ENCODE measurements at places on chromosomes 7 and 10.

DNA sequence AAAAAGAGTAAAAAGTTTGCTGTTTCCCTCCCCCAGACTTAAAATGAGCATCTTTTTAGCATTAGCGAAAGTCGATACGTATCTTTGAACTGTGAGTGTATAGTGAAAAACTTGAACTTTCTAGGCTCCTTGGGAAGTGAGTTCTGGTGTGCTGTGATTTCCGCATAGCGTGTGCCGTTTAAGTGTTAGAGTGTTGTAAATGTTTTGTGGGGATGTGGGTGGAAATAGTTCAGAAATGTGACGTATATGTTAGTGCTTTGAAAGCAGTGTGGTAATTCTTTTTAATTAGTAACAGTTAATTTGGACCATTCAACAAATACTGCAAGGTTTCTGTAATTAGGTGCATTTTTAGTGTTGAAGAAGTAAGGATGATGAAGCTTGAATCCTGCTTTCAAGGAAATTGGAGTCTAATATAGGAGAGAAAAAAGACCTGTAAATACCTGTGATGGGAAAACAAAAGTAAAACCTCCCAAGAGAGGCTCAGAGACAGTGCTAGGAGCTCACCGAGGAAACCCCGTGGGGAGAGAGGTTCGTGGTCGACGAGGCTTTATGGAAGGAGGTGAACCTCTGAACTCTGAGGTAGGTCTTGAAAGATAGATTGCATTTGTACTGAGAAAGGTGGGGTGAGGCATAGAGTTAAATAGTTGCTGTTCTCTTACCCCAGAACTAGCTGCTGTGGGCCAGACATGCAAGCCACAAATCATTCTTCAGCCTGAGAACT lies 40.8 kb downstream of the RBM33 start:
- DNase-seq = no peak

GRCh38 chr7:5333121-5334045 lies 50.6 kb downstream of the SLC29A4 start:
- no peak for DNase-seq

- DNase-seq = no peak
Measured at GRCh38 chr7:154817224-154817896, 185.6 kb downstream of the PAXIP1 start.

DNA sequence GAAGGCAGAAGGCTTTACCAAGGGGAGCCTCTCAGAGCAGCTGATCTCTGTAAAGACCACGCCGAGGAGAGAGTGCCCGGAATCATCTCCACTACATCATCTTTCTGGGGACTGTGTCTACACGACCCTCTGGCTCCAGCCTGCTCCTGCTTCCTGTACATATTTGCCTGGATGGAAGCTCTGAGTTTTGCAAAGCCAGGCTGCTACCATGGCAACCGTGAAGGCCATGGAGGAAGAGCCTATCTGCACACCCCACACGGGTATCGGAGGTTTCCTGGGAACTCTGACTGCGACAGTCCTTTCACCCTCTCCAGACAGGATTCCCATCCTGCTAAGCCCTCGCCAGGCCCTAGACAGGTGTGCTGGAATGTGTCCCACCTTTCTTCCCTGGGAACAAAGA lies 83.4 kb upstream of the TNRC18 start:
- DNase-seq = no peak

DNA sequence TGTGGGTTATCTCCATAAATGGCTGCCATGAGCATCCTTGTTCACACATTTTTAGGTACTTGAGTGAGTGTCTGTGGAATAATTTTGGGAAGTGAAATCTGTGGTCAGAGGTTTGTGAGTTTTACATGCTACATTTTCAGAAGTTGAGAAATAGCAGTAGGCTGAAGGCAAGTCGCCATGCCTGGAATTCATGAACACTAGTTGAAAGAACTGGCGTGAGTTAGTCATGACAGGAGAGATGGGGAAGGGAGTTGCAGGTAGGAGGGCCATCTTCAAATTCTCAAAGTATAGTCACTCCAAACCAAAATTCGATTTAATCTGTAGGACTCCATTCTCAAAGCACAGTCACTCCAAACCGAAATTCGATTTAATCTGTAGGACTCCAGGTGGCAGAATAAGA lies 89.6 kb downstream of the EGFR start:
- DNase-seq = no peak

GRCh38 chr10:44966129-44966815 lies 6.7 kb downstream of the RASSF4 start:
- no peak for DNase-seq

DNA sequence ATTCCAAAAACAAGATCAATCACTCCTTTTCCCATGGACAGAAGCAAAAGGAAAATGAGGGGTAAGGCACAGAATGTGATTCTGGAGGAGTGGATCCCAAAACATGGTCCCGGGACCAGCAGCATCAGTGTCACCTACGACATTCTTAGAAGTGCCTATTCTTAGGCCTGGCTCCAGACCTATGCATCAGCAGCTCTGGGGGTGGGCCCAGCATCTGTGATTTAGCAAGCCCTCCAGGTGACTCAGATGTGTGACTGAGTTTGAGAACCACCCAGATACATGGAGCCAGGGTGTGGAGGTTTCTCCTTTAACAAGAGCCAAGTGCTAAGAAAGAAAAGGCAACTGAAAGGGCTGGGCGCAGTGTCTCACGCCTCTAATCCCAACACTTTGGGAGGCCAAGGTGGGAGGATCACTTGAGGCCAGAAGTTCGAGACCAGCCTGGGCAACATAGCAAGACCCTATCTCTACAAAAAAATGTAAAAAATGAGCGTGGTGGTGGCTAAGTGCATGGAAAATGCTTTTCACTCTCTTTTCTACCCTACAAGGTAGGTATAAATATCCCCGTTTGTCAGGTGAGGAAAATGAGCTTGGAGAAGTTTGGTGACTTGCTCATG lies 17.1 kb upstream of the ARPC1A start:
- no peak for DNase-seq

DNA sequence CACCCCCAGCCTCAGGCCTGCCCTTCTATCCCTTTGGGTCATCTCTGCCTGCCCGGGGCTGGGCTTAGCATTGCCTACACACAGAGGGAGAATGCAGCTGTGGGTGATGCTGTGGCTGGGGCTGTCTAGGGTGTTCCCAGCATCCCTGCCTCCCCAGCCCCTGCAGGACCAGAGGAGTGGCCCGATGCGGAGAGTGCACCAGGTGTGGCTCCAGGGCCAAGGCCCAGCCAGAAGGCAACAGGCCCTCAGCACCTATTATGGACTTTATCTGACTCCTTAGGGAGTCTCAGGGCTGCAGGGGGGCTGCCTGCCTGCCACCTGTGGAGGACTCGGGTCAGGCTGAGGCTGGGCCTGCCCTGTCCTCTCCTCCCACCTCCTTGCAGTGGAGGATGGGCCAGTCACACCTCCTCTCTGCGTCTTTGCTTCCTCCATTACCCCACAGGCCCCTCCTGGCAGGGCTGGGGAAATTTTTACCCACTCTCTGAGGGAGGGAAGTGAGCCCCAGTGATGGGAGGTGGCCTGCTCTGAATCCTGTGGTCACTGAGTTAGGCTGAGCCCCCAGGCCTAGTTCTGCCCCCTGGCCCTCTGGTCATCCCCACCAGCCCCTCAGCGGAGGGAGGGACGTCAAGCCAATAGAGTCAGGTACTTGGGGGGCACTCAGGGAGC lies 92.9 kb upstream of the PCBD1 start:
- DNase-seq = no peak
